Renal cortical epithelial cell (primary cell): ENCODE measurements at places on chromosomes 7 and 10. TPM values are rescaled to one million over a fixed set of nuclear protein-coding genes. Genes with fewer than 3 reads are reported as not detected.

DNA sequence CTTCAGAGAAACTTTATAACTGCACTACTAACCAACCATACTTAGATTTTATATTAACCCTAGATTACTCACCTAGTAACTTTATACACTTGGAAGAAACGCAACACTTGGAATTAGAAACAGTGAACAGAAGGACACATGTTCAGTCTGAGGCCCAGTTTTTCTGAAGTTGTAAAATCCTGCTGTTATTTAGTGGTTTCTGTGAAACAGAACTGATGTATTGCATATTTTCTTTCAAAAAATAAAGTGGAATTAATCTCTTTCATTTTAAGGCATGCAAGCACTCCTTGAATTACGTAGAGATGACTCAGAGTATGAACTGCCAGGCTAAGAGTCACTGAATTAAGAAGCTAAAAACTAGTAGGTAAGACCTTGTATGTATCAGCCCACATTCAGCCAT, 215.8 kb downstream of the SKAP2 start:
- DNase-seq = peak; percentile 90

MDFIC gene
- 13.9 and 18.7 TPM in 2 replicates for total RNA-seq

DNA sequence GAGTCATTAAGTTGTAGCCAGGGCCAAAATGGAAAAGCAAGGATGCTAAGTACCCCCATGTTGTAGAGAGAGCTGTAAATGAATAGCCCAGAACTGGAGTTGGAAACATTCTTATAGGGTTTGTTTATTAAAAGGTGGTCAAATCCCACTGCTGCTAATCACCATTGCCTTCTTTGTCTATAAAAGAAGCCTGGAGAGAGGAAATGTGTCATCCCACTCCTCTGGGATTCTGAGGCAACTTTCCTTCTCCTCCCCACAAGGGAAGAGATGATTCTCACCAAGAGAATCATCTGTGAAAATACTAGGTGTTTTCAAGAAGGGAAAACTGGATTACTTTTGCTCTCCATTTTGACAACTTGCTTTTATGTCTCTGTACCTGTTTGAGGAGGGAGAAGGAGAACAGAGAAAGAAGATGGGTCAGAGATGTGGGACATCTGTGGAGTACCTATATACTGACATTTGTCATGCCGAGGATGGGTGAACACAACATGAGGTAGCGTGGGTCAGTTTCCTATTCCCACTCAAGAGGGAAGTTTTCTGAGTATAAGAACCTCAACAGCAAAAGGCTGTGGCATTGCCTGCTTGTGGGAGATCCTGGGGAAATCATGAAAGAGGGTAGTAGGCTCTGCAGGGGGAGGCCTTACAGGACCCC, 262.2 kb downstream of the KIF20B start:
- DNase-seq = no peak

DNA sequence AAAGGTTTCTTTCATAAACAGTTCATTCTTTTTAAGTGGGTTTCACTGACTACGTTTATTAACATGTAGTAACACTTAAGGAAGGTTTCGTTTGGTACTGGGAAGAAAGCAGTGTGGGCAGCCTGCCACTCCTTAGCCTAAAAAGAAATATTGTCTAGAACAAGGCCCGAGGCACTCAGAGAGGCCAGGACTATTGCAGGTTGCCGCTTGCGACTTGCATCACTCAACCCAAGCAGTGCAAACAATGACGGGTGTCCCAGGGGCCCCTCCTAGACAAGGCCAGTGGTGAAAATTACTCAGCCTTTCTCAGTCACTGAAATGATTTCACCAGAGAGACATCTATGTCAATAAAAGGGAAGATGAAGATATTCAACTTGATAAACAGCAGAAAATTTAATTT, 243.9 kb downstream of the SNX13 start:
- no peak for DNase-seq

PRLHR gene
- not detected in 2 replicates for total RNA-seq

RSPH10B gene
- 0.17 and 1.4 TPM in 2 replicates for total RNA-seq

DNA sequence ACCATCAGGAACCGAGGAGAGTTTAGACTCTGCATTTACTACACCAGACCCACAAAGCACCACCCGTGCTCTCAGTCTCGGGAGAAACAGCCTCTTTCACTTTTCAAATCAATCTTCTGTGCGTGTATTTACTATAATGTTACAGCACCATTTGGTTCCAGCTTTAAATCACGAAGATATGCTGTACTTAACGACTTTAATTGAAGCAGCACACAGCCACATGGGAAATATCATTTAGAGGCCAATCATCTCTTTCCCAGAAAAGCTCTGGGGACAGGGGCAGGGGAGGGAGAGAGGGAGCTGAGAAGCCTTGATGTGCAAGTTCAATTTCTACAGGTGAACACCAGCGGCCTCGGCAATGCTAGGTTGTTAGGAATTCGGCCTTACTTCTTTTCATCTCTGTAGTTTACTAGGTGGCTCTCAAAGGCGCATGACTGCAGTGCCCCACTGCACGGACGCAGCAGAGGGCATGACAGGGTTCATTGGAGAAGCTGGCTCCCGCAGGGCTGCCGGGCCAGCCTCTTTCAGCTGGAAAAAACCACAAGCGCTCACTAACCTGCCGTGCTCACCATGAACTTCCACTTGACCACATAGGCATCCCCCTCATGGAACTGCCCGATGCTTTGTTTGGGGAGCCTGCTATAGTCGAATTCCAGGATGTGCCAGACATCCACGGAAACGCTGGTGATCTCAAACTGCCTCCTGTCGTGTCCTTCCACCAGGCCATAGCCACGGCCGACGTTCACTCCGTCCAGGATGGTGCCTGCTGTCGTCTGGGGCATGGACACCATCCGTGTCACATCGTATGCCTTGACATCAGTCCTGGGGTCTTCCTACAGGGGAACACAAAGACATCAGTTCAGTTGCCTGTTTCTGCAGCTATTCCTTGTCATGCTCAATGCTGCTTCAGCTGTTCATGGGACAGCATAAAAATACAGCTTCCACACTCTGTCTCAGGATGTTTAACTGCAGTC, 154.5 kb downstream of the SVIL start:
- peak; percentile 77 for DNase-seq

DNA sequence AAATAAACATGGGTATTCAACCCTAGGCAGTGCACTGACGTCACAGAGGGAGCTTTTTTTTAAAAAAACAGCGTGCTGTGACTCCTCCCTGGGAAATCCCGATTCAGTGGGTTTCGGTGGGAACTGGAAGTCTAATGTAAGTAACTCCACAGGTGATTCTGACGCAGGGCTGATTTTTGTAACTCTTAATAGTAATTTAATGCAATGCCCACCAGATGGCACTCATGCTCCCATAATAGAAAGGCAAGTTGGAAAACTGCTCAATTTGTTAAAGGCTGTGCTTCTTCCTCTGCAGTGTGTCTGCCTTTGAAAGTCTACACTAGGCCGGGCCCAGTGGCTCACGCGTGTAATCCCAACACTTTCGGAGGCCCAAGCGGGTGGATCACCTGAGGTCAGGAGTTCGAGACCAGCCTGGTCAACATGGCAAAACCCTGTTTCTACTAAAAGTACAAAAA, 10.9 kb upstream of the RSU1 start:
- peak; percentile 75 for DNase-seq

DNA sequence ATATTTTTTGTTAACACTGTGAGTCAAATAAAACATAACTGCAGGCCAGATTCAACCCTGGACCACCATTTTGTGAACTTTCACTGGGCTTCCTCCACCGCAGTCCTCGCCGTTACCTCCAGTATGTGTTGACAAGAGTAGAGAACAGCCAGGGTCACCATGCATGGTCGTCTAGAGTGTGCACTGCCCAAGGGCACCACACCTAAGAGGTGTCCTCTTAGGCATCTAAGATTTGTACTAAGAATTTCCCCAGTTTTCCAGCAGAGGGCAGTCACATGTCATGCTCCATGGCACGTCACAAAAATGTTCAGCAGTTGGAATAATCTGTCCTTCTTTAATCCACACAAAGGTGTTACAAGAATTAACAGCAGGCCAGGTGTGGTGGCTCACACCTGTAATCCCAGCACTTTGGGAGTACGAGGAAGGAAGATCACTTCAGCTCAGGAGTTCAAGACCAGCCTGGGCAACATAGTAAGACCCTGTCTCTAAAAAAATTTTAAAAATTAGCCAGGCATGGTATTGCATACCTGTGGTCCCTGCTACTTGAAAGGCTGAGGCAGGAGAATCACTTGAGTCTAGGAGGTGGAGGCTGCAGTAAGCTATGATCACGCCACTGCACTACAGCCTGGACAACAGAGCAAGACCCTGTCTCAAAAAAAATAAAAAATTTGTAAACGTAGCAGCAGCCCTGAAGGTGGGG, 71.2 kb upstream of the FOXK1 start:
- peak; percentile 74 for DNase-seq

DNA sequence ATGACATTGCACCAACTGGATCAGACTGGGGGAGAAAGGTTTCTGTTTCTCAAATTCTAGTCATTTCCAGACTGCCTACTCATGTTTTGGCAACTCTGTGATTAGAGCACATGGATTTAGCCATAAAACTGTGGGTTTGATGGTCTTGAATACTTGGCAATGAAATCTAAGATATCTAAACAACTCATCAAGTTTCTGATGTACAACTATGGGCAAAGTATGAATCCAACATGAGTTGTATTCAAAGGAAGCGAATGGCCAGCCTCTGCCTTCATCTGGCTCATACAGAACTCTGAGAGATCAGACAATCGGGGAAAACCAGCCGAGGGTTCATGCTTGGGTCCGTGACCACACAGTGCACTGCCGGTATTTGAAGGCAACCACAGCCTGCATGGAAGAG, 144.3 kb downstream of the ADAM12 start:
- DNase-seq = peak; percentile 83

GPC2 gene
- total RNA-seq = 1.6 and 2.3 TPM in 2 replicates

UPK3BL2 gene
- 5.5 TPM in 1 of 2 replicates, not detected in the other for total RNA-seq

DYNC1I1 gene
- 0.20 and 0.52 TPM in 2 replicates for total RNA-seq

- peak; percentile 13 for DNase-seq
Measured at GRCh38 chr7:84017651-84018050, 176.9 kb downstream of the SEMA3A start.

DNA sequence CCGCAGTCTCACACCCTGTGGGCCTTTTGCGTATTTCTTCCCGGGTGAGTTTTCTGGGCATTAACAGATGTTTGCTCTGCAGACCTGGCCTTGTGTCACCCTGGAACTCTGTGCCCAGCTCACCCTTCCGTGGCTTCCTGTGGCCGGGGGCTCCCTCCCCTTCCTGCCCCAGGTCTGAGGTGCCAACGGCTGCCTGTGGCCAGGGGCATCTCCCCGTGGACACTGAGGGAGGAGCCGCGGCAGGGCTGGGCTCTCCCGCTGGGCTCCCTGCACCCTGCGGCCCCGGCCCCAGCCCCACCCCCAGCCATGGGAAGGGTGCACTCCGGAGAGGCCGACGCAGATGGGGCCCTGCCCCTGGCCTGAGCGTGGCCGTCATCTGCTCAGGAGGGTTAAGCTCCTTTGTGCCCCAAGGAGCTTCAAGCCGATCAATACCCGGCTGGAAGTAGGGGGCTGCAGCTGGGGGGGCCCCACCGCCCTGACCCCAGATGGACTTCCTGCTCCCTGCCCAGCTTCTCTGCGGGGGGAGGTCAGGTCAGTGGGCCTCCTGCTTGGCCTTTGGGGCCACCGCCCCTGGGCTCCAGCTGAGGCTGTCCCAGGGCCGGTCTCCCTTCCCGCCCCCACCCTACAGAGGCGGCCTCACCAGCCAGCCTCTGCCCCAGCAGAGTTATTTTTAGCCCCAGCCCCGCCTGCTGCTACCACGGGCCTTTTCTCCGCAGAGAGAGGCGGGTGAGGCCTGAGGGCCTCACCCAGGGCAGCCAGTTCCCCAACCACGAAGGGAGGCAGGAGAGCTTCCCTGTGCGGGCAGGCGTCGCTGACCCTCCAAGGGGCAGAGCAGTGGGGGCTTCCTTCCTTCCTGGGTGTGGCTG, 24.2 kb downstream of the PWWP2B start:
- peak; percentile 22 for DNase-seq

CALN1 gene
- not detected in 2 replicates for total RNA-seq

- DNase-seq = no peak
Measured at GRCh38 chr7:92246360-92247101, 757 bp downstream of the ANKIB1 start.

- peak; percentile 20 for DNase-seq
Measured at GRCh38 chr7:93442478-93443224, 131.9 kb downstream of the CALCR start.

GRCh38 chr10:13776861-13777311, 190.1 kb downstream of the PRPF18 start:
- DNase-seq = peak; percentile 53

DNA sequence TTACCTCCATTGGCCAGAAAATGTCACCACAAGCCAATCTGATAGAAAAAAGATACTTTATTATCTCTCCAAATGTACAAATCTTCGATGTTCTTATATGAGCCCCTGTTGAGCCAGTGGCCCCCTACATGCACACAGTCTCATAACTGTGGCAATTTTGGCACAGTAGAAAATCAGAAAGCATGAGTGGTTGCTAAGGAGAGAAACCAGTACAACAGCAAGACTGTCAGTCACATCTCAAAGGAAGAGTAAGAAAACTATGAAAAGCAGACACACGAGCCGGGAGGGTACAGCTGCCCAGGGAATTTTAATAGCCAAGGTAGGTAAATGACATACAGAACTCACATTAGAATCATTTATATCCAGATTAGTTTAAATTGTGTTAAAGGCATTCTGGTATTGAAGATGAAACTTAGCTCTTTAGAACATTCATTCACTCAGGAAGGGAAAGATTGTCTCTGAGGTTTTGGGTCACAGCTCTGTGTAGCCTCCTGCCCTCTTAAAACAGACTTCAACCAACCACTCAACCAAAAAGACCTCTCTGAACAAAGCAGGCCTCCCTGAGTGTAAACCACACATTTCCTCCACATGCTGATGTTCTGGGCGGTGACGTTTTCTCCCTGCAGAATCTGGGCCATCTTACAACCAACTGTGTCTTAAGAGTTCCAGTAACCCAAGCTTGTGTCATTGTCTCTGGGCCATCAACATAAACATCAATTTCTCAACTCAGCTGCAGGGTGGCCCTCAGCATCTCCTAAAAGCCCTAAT, 80.8 kb upstream of the ADAM12 start:
- peak; percentile 85 for DNase-seq

TRIM73 gene
- 0.35 and 1.2 TPM in 2 replicates for total RNA-seq

DNA sequence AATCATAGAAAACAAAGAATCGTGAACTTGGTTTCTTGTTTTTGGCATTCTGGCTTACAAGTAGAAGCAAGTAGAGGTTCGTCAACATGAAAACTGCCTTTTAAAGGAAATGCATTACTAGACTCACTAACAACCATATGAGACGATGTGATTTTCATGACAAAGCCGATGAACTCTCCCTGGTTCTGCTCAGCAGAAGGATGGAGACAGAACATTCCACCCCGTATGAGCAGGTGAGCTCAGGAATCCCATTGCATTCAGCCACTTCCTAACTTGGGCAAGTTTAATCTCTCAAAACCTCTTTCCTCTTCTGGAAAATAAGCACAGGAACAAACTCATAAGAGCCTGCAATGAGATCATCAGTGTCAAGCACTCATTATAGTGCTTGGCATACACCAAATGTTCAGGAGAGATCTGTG, 57.4 kb upstream of the SVIL start:
- no peak for DNase-seq

GLCCI1 gene
- 2.8 and 22.3 TPM in 2 replicates for total RNA-seq

DNA sequence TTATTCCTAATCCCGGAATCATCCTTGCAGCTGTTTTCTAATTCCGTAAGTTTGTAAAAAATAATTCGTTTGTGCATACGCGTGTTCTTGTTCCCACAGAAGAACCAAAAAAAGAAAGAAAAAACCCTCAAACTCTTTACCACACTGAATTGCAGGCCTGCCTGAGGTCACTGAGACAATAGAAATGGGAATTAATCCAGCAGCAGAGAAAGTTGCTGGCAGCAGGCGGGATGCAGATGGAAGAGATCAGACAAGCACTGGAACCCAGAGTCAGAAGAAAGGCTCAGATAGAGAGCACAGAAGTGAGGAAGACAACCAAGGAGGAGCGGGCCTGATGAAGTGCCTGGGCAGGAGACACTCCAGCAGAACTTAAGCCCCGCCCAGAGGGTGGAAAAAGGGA, 141.5 kb upstream of the VWC2 start:
- DNase-seq = no peak
